ENCODE measurements at places on chromosomes 1 and 21.

- DNase-seq: peak; percentile 37
These were observed 33.8 kb upstream of the RCAN3 start for GRCh38 chr1:24468685-24469316.

DNA sequence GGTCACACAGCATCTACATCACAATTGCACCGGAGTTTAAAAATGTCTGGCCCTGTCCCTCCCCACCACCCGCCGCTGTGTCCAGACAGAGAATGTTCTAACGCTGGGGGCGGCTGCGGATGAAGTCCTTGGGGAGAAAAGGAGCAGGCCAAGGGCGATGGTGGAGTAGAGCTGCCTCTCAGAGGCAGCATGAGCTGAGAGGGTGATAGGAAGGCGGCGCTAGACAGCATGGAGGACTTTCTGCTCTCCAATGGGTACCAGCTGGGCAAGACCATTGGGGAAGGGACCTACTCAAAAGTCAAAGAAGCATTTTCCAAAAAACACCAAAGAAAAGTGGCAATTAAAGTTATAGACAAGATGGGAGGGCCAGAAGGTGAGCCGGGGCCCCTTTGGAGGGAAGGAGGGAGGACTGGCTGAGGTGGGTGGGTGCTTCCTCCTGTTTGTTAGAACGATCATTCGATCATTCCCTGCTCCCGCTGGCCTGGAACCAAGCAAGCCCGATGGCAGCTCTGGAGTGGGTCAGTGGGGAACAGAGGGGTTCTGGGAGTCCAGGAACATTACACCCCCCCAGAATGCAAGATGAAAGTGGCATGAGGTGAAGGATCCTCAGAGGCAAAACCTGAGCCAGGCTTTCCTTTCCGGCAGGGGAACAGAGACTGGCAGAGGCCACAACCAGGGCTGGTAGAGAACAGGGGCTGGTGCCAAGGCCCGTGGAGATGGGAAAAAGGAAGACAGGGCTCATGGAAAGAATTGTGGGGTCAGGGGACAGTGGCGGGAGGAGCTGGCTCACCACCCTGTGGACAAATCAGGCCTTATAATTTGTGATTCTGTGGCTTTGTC is at the start of the genes FAM229A and TSSK3:
TSS of gene FAM229A (minus strand) at position 12 of the 840 bp plus-strand sequence. CDS start 394 bp downstream, outside the sequence.
TSS of gene TSSK3 (plus strand) at position 66 of the 840 bp plus-strand sequence. CDS start at position 229, 163 bp downstream.
- DNase-seq: no peak

GRCh38 chr1:68625624-68626023 is 128.7 kb upstream of the DEPDC1 start:
- DNase-seq: no peak

DNA sequence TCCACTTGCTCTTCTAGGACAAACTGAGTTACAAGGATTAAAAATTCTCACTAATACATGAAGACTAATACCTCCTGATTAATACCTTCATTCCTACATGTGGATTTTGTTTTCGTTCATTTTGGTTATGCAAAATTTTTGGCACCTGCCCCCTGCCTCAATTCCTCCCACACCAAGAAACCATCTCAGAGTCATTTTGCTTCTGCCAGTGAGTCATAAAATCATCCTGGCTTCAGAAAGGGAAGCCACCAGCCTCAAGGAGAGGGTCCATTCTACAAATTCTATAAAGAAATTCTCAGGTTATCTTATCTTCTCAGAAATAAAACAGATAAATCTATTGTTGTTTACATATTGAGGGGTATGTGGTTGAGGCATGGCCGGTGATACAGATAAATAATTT is 103.2 kb upstream of the COA6 start:
- no peak for DNase-seq

DNA sequence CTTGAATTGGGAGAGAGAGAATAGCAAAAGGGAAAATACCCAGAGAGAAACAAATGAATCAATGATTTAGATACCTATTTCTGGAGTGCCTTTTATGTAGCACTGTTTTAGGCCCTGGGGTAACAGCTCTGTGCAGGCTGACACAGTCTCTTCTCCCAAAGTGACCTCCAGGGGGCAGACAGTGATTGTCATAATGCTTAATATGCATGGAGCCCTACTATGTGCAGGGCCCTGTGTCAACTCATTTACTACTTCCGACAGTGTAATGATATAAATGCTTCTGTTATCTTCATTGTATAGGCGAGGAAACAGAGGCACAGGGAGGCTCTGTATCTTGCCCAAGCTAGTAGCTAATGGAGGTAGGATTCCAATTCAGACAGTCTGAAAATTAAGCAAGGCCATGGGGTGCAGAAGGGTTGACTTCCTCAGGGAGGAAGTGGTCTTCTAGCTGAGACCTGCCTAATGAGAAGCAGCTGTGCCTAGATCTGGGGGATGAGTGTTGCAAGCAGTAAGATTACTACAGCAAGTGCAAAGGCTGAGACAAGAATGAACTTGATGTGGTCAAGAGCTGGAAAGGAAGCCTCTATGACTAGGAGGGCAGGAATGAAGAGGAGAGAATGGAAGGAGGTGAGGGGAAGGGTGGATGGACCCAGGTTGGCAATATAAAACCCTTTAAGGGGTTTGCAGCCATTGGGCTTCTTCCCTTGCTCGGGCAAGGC is 16.2 kb upstream of the SERINC2 start:
- peak; percentile 96 for DNase-seq

DNA sequence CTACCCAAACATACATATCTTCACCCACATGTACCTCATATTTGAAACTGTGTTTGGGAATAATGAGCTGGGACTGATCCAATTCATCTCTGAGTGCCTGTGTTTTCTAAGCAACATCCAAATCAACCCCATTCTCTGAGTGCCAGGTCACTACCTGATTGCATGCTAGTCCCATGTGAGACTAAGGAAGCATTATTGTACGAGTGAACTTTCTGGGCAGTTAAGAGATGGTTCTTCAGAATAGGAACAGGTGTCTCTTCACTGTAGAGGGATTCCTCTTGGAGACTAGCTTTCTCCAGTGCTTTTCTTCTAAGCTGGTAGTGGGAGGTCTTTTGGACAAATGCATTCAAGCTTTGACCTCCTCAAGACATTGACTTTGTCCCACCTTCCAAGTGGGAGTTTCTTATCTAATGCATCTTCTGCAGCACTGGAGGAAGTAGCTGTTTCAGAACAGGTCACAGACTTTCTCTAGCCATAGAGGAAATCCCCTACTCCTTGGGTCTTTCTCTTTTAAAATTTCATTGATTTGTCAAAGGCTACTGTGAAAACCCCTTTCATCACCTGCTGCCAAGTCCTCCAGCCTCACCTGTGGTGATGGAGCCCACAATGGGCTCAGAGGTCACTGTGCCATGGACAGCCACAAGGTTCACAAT is 172.0 kb upstream of the KIAA0040 start:
- DNase-seq: no peak

All from fibroblast of skin of right quadriceps (primary cell).